CD8-positive, alpha-beta memory T cell (primary cell): ENCODE measurements at places on chromosomes 5 and 9.

DNA sequence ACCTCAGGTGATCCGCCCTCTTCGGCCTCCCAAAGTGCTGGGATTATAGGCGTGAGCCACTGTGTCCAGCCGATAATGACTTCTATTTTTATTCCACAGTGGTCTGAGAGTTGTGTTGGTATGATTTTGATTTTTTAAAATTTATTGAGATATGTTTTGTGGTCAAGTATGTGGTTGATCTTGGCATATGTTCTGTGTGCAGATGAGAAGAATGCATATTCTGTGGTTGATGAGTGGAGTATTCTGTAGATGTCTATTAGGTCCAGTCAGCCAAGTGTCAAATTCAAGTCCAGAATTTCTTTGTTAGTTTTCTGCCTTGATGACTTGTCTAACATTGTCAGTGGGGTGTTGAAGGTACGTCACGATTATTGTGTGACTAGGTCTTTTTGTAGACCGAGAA lies 338.2 kb upstream of the TARS1 start:
- DNase-seq, result no peak

- DNase-seq, result no peak
These were observed 145.4 kb downstream of the MTX3 start for GRCh38 chr5:79845448-79846197.

DNA sequence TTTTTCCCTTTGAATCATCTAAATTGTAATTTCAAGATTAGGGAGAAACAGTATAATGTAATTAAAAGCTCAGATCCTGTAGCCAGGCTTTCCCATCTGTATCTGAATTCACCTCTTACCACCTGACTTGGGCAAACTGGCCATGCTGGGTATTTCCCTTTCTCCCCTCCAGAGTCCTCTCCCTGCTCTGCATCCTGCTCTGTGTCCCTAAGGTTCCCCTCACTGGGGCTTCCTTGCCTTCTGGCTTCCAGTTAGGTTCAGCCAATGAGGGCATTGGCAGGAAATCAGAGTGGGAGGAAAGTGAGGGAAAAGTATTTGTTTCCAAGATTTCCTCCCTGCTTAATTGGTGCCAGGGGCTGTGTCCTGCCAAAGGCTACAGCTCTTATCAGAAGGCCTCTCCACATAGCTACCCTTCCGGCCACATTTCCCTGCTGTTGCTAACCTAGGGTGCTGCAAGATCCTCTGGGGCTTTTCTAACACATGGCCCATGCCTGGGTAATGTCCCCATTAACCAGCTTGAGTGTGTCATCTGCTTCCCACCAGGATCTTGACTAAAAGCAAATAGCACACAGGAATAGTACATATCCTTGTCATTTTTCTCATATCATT lies 51.0 kb upstream of the MPDZ start:
- DNase-seq, result no peak

GRCh38 chr9:135921749-135922310 lies 14.5 kb upstream of the CAMSAP1 start:
- peak; percentile 29 for DNase-seq

- DNase-seq, result no peak
These were observed 24.2 kb downstream of the TNIP1 start for GRCh38 chr5:151056379-151057325.
